ENCODE measurements at places on chromosomes 1 and 21. TPM values are rescaled to one million over a fixed set of nuclear protein-coding genes. Genes with fewer than 3 reads are reported as not detected.

Gene CDK18
- total RNA-seq, result 199 TPM

Gene RHCE
- 0.58 TPM for total RNA-seq

Gene MAGOH
- 22.9 TPM for total RNA-seq

Gene PATJ
- 213 TPM for total RNA-seq

Gene CHRM3
- total RNA-seq, result 0.30 TPM

Gene OR10K2
- not detected for total RNA-seq

Gene FLVCR1
- 2.3 TPM for total RNA-seq

Gene SYT11
- total RNA-seq, result 11.1 TPM

GRCh38 chr1:86712088-86712860, 7.9 kb downstream of the SH3GLB1 start:
- H3K4me3 ChIP-seq, result no peak overlapping the region
- no peaks in the 10 kb centered on the region for H3K27me3 ChIP-seq
- peaks cover 54% of the 10 kb centered on the region for H3K4me1 ChIP-seq
- H3K36me3 ChIP-seq, result peaks cover 14% of the 10 kb centered on the region
- H3K27ac ChIP-seq, result no peak overlapping the region
- no peak for DNase-seq

GRCh38 chr1:25985670-25986069, 12.2 kb downstream of the PAFAH2 start:
- H3K4me3 ChIP-seq, result no peak overlapping the region
- DNase-seq, result no peak
- H3K27ac ChIP-seq, result no peak overlapping the region
- peaks cover 39% of the 10 kb centered on the region for H3K36me3 ChIP-seq
- H3K27me3 ChIP-seq, result no peaks in the 10 kb centered on the region

- peak overlapping the region; percentile 44 for H3K4me3 ChIP-seq
- H3K4me1 ChIP-seq, result peaks cover 5% of the 10 kb centered on the region
- peaks cover 68% of the 10 kb centered on the region for H3K27me3 ChIP-seq
- no peak overlapping the region for H3K27ac ChIP-seq
- DNase-seq, result no peak
Measured at GRCh38 chr1:34928699-34929496, 552 bp downstream of the DLGAP3 start.

DNA sequence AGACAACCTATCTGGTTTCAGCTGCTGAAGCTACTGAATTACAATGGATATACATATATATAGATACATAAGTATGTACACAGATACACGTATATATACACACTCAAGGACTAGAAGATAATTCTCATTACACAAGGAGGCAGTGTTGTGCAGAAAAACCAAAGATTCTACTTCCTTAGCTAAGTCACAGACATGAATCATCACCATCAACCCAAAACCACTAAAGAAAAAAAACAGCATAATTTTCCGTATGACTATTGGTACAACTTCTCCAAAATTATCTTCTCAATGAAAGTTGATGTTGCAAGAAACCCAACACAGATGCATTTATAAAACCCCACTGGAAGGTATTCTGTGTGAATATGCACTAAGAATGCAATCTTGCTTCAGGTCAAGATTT, 36.8 kb upstream of the RPF1 start:
- peaks cover 9% of the 10 kb centered on the region for H3K27me3 ChIP-seq
- no peaks in the 10 kb centered on the region for H3K36me3 ChIP-seq
- peaks cover 1% of the 10 kb centered on the region for H3K4me1 ChIP-seq

DNA sequence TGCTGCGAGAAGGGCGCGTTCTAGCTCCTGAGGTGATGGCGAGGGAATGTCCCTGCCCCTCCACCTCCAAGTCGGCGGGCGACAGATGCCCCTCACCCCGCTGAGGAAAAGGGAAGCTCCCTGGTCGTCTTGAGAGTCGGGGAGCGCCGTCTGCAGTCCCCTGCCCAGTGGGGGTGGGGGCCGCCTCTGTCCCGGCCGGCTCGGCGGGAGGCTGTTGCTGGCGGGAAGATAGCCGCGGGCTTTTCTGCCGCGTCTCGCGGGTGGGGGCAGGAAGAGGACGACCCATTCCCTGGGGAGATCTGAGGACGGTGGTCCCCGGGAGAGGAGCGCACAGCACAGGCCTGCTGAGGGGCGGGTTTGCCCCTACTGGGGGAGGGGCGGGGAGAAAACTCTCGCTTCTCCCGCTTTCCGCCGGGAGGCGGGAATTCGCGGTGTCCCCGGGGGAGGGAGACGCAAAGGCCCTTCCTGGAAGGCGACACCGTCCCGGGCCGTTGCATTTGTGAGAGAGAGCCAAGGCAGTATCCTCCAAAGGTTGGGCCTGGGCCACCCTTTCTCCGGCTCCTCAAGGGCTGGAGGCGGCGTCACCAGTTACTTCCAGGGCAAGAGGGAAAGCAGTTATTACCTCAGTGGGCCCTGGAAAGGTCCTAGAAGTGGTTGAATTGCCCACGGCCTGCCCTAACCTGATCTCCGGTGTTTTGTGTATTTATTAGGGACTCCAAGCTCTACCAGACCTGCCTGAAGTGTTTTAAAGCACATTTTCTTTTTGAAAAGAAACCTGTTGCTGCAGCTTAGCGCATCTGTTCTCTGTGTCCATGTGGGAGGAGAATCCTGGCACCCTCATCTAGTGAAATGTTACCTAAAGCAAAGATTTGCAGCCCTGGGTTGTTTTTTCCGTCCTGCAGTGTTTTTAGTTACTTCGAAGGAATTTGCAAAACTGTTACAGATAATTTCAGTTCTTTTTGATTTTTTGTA, 648 bp downstream of the S100PBP start:
- H3K36me3 ChIP-seq, result no peaks in the 10 kb centered on the region
- no peaks in the 10 kb centered on the region for H3K27me3 ChIP-seq
- DNase-seq, result peak; percentile 86
- peak overlapping the region; percentile 99 for H3K27ac ChIP-seq

DNA sequence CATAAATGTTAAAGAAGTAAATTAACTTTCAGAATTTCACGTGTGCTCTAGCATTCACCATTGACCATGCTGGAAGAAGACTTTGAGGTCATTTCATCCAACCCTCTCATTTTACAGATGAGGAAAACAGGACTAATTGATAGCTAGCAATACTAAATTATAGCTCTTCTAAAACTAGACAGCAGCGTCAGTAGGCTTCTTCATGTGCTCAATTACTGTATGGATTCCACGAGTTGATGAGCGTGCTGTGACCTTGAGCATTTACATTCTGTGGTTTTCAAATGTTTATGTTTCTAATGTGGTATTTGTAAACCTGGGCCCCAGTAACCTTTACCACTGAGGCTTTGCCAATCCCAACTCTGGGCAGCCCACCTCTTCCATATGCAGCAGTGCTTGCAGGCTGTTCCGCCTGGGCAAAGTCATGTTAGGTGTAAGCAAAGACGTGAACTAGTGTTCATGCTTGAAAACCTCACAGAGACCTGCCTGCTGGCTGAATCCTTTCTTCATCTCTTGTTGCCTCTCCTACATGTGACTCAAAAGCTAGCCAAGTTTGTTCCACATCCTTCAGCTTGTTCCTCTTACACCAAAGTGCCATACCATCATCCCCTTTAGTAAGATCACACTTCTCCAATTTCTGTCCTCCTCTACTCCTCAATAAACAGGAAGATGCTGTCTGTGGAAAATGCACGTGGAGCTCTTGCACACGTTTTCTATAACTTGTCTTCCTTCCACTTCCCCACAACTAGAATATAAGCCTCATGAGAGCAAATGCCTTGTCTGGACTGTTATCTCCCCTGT, 17.2 kb downstream of the KCNJ15 start:
- no peak overlapping the region for H3K27ac ChIP-seq
- no peaks in the 10 kb centered on the region for H3K27me3 ChIP-seq
- no peak overlapping the region for H3K4me3 ChIP-seq
- no peaks in the 10 kb centered on the region for H3K4me1 ChIP-seq
- no peaks in the 10 kb centered on the region for H3K36me3 ChIP-seq
- no peak for DNase-seq

- H3K4me1 ChIP-seq, result no peaks in the 10 kb centered on the region
- no peak overlapping the region for H3K4me3 ChIP-seq
- peaks cover 4% of the 10 kb centered on the region for H3K27me3 ChIP-seq
- no peak overlapping the region for H3K27ac ChIP-seq
- no peaks in the 10 kb centered on the region for H3K36me3 ChIP-seq
- DNase-seq, result no peak
Measured at GRCh38 chr1:242534753-242535152, 10.3 kb upstream of the PLD5 start.

DNA sequence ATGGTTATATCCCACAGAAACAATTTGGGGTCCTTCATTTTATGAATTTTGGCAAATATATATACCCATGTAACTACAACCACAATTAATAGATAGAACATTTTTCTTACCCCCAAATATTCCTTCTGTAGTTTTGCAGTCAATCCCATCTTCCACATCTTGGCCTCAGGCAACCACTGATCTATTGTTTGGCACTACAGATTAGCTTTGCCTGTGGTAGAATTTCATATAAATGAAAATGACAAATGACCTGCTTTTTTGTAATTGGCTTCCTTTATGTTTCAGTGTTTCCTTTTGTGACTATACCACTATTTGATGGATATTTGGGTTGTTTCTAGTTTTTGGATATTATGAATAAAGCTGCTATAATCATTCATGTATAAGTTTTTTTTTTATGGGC, 91.5 kb downstream of the MAST2 start:
- no peak overlapping the region for H3K4me3 ChIP-seq
- no peak overlapping the region for H3K27ac ChIP-seq
- H3K4me1 ChIP-seq, result peaks cover 14% of the 10 kb centered on the region
- no peaks in the 10 kb centered on the region for H3K36me3 ChIP-seq
- no peaks in the 10 kb centered on the region for H3K27me3 ChIP-seq
- DNase-seq, result no peak

GRCh38 chr1:205373022-205373797, 16.5 kb upstream of the KLHDC8A start:
- no peaks in the 10 kb centered on the region for H3K4me1 ChIP-seq
- H3K27ac ChIP-seq, result no peak overlapping the region
- no peak overlapping the region for H3K4me3 ChIP-seq
- no peak for DNase-seq
- no peaks in the 10 kb centered on the region for H3K36me3 ChIP-seq

DNA sequence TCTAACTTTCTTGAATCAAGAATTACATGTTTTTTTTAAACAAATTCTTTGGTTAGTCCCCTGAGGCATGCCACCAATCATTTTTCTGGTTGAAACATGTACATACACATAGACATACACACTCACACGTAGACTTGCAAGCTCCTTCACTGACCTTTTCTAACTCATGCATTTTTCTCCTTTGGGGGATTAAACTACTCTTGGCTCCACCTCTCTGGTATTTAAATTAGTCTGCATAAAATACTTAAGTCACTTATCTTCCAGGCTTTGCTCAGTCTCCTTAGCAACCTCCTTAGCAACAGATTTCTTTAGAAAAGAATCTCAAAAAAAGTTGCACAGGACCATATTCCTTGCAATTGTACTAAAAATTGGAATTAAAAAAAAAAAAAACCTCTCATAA, 440.9 kb upstream of the LRRC7 start:
- H3K27ac ChIP-seq, result no peak overlapping the region
- DNase-seq, result no peak
- H3K4me3 ChIP-seq, result no peak overlapping the region
- no peaks in the 10 kb centered on the region for H3K4me1 ChIP-seq

GRCh38 chr1:34926894-34927293, 2.6 kb downstream of the DLGAP3 start:
- H3K27ac ChIP-seq, result no peak overlapping the region
- H3K4me1 ChIP-seq, result peaks cover 12% of the 10 kb centered on the region
- peaks cover 76% of the 10 kb centered on the region for H3K27me3 ChIP-seq
- no peak overlapping the region for H3K4me3 ChIP-seq

- DNase-seq, result no peak
- H3K27ac ChIP-seq, result peak overlapping the region; percentile 75
- H3K27me3 ChIP-seq, result no peaks in the 10 kb centered on the region
- H3K4me1 ChIP-seq, result no peaks in the 10 kb centered on the region
Measured at GRCh38 chr1:34824817-34825454, 32.1 kb downstream of the GJA4 start.

DNA sequence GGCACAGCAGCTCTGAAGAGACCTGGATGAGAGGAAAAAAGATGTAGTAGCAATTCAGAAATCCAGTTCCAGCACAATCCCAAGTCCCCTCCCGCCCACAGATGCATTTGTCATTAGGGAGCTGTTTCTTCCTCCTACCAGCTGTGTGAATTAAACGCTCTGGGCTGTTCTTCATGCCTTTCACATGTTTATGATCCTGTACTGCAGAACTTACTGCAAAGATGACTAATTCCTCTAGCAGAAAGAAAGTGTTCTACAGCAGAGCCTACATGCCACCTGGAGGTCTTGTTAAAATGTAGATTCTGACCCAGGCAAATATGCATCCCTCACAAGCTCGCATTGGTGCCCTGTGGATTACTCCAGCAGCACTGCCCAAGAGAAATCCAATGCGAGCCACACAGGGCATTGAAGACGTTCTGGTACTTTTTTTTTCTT, 6.5 kb downstream of the ENO1 start:
- no peak overlapping the region for H3K27ac ChIP-seq
- H3K36me3 ChIP-seq, result peaks cover 78% of the 10 kb centered on the region
- no peak overlapping the region for H3K4me3 ChIP-seq
- no peaks in the 10 kb centered on the region for H3K27me3 ChIP-seq
- no peak for DNase-seq

GRCh38 chr1:214312530-214313051, 31.6 kb downstream of the SMYD2 start:
- peaks cover 17% of the 10 kb centered on the region for H3K36me3 ChIP-seq
- H3K4me3 ChIP-seq, result no peak overlapping the region
- H3K27ac ChIP-seq, result peak overlapping the region; percentile 68

GRCh38 chr1:151851886-151852285, 1.6 kb downstream of the THEM5 start:
- H3K27me3 ChIP-seq, result no peaks in the 10 kb centered on the region
- no peaks in the 10 kb centered on the region for H3K36me3 ChIP-seq
- H3K4me3 ChIP-seq, result no peak overlapping the region
- H3K4me1 ChIP-seq, result peaks cover 29% of the 10 kb centered on the region
- DNase-seq, result no peak
- no peak overlapping the region for H3K27ac ChIP-seq

DNA sequence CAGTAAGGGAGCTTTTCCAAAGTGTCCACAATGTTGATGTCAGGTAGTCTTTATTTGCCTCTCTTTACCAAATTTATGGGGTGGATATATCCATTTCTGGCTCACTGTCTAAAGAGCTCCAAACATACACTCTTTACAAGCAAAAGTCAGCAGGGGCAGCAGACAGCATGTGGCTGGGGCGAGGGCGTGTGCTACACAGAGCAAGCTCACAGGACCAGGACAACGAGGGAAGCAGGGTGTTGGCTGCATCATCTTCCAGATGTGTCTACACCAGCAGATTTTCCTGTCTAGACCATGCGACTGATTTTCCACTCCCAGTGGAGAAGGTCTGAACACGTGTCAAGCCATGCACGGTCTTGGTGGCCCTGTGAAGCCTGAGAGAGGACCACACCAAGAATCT, 123.8 kb downstream of the TRABD2B start:
- H3K4me3 ChIP-seq, result no peak overlapping the region
- no peak overlapping the region for H3K27ac ChIP-seq
- no peaks in the 10 kb centered on the region for H3K27me3 ChIP-seq
- no peaks in the 10 kb centered on the region for H3K36me3 ChIP-seq

Data from heart right ventricle (tissue), 16 donors.